Large intestine (tissue), 12 donors: ENCODE measurements at places on chromosomes 4 and X. TPM values are rescaled to one million over a fixed set of nuclear protein-coding genes. Genes with fewer than 3 reads are reported as not detected.

- H3K4me3 ChIP-seq: no peak overlapping the region
- no peaks in the 10 kb centered on the region for H3K36me3 ChIP-seq
- no peak overlapping the region for H3K27ac ChIP-seq
- H3K27me3 ChIP-seq: no peaks in the 10 kb centered on the region
- no peaks in the 10 kb centered on the region for H3K4me1 ChIP-seq
These were observed 46.8 kb upstream of the TMPRSS11F start for GRCh38 chr4:68176500-68176899.

GRCh38 chr4:169189372-169189771 lies 81.4 kb downstream of the SH3RF1 start:
- peaks cover 26% of the 10 kb centered on the region for H3K4me1 ChIP-seq
- H3K4me3 ChIP-seq: no peak overlapping the region
- DNase-seq: peak; percentile 28
- no peaks in the 10 kb centered on the region for H3K36me3 ChIP-seq

GRCh38 chrX:132594129-132594528 lies 105.3 kb upstream of the MBNL3 start:
- no peaks in the 10 kb centered on the region for H3K36me3 ChIP-seq
- H3K27me3 ChIP-seq: no peaks in the 10 kb centered on the region
- DNase-seq: peak; percentile 68
- H3K4me1 ChIP-seq: no peaks in the 10 kb centered on the region
- no peak overlapping the region for H3K4me3 ChIP-seq
- no peak overlapping the region for H3K27ac ChIP-seq

DNA sequence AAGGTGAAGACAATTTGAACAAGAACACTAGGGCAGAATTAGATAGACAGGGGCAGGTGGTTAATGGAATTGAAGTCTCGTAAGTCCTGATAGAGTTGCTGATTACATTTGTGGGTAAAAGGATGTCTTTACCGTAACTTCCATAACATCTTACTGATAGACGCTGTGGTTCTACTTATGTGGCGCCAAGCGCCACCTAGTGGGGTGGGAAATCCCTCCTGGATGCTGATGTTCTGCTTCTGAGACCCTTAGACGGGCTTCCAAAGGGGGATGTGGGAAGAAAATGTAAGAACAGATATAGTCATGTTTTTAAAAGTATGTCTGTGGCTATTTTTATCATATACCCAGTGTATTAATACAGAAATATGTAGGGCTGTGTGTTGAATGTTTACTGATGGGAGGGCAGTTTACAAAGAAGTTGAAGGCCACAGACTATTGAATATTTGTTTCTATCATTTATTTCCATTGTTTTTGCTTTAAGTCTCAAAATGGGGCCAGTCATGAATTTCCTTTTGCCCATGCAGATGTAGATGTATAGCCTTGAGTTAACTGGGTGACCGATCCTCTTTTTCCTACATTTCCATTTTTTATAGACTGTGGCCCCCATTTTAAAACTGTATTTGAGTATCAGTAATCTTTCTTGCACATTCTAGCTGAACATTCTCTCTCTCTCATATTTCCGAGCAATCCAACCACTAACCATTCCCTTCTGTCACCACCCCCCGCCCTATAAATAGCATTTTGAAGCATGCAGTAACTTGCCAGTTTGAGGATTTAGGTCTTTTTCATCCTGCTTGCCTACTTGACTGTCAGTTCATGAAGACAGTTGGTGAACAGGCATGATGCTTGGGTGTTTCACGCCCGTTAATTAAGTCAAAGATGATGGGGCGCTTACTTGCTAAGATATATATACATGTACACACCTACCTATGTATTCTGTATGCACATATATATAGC lies 12.1 kb upstream of the TLR8 start:
- no peak overlapping the region for H3K27ac ChIP-seq
- no peaks in the 10 kb centered on the region for H3K4me1 ChIP-seq
- no peaks in the 10 kb centered on the region for H3K36me3 ChIP-seq
- DNase-seq: peak; percentile 9
- no peaks in the 10 kb centered on the region for H3K27me3 ChIP-seq

DNA sequence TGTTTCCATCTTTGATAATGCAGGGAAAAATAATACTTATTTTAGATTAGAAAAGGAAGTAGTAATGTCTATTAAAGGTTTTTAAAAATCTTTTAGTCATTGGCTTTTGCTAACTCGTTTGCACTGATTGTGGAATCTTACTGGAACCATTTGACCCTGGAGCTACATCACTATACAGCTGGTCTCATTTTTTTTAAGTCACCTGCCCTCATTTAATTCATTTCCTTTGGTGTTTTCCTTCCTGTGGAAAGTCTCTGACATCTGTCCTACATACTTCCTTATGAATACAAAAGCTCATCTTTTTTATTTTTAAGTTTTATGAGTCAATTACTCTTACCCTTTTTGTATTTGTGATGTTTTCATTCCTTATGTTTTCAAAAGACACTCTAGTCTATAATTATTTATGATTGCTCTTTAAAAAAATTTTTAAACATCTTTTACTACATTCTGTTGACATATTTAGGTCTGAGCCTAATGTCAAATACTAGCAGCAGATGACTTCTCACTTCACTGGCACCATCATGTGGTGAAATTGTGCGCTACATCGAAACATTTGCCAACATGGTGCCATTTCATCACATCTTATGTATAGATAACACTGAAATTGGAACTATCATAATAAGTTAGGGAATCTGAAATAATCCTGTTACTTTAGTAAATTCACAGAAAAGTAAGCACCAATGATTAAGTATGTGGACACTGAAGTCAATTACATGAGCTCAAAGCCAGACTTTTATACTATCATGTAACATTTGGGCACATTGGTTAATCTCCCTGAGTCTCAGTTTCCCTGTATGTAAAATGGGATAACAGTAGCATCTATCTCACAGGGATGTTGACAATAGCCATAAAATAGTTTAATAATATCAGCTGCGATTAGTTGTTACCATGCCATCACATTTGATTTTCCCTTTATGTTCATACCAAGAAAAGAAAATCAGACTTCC lies 9.4 kb upstream of the MMAA start:
- no peak overlapping the region for H3K4me3 ChIP-seq
- H3K27me3 ChIP-seq: no peaks in the 10 kb centered on the region
- H3K27ac ChIP-seq: no peak overlapping the region

- no peak overlapping the region for H3K4me3 ChIP-seq
These were observed 117.8 kb downstream of the EFHC2 start for GRCh38 chrX:44225667-44226066.

DNA sequence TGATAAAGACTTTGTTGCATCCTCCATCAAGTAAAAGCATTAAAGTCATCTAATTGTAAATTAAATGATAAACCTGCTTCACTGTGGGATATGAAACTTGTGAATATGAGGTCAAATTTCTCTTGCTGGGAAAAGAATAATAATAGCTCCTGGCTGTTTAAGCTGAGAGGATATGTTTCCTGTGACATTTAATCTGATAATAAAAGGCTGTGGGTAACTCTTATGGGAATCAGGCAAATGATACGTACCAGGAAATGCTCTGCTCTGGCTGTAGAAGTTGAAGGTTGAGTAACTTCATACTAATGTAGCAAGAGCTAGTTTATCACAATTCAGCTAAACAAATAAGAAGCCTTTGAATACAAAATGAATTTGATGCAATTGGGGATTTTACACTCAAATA lies 574.6 kb downstream of the RAPGEF2 start:
- H3K27ac ChIP-seq: no peak overlapping the region
- no peaks in the 10 kb centered on the region for H3K4me1 ChIP-seq
- no peak overlapping the region for H3K4me3 ChIP-seq
- DNase-seq: no peak
- H3K27me3 ChIP-seq: no peaks in the 10 kb centered on the region

- no peak for DNase-seq
- H3K4me1 ChIP-seq: no peaks in the 10 kb centered on the region
- no peaks in the 10 kb centered on the region for H3K36me3 ChIP-seq
- no peaks in the 10 kb centered on the region for H3K27me3 ChIP-seq
These were observed 83.2 kb downstream of the SHROOM3 start for GRCh38 chr4:76518241-76518640.

DNA sequence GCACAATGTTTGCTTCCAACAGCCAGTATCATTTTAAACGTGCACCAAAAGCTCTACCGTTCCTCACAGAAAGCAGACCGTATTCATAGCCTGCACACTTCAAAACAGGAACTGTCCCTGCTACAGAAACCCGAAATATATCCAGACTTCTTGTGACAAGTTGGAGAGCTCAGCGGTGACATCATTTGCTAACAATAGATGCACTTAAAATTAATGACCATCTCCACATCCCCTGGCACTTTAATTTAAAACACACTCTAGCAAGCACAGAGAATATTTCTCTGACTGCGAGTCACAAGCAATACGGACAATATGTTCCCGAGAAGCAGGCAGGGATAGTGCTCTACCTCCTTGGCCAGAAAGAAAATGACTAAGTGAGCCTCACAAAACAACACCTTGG lies 2.5 kb downstream of the NYX start:
- no peak for DNase-seq
- no peaks in the 10 kb centered on the region for H3K27me3 ChIP-seq
- H3K4me3 ChIP-seq: no peak overlapping the region
- no peaks in the 10 kb centered on the region for H3K36me3 ChIP-seq

DNA sequence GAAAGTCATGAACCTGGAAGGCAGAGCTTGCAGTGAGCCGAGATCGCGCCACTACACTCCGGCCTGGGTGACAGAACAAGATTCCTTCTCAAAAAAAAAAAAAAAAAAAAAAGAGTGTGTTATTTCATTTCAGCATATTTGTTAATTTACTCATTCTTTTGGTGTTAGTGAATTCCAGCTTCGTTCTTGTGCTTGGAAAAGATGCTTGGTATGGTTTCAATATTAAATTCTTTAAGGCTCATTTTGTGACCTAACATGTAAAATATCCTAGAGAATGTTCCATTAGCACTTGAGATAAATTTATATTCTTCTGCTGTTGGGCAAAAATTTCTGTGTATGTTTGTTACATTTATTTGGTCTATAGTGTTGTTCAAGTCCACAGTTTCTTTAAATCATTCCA lies 66.8 kb downstream of the SPIN3 start:
- H3K4me3 ChIP-seq: no peak overlapping the region
- DNase-seq: no peak
- H3K27me3 ChIP-seq: no peaks in the 10 kb centered on the region
- H3K27ac ChIP-seq: no peak overlapping the region
- no peaks in the 10 kb centered on the region for H3K4me1 ChIP-seq

DNA sequence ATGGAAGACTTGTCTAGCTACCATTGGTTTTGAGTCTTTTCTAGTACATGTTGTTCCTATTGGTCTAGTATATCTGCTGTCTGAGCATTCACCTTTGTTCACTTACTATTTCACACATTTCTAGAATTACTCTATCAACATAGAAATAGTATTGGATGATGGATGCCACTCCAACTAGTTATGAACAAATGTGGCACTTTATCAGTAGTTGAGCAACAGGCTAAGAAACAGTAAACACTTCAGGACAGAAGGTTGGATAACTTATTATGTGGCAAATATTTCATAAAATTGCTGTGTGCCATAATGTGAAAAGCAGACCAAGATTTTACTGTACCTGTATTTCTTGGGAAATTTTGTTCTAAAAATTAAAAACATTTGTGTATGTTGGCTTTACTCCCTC lies 42.4 kb upstream of the GLRA3 start:
- H3K4me1 ChIP-seq: peaks cover 7% of the 10 kb centered on the region
- DNase-seq: no peak
- no peaks in the 10 kb centered on the region for H3K36me3 ChIP-seq
- H3K4me3 ChIP-seq: no peak overlapping the region
- H3K27me3 ChIP-seq: no peaks in the 10 kb centered on the region
- peak overlapping the region; percentile 61 for H3K27ac ChIP-seq

- H3K4me1 ChIP-seq: peaks cover 26% of the 10 kb centered on the region
- H3K27ac ChIP-seq: peak overlapping the region; percentile 66
- H3K27me3 ChIP-seq: no peaks in the 10 kb centered on the region
These were observed 2.7 kb downstream of the TFE3 start for GRCh38 chrX:49040376-49040955.

GRCh38 chrX:40385682-40386081 lies 195.1 kb upstream of the ATP6AP2 start:
- DNase-seq: no peak
- H3K36me3 ChIP-seq: no peaks in the 10 kb centered on the region
- H3K27ac ChIP-seq: no peak overlapping the region
- H3K4me3 ChIP-seq: no peak overlapping the region

DNA sequence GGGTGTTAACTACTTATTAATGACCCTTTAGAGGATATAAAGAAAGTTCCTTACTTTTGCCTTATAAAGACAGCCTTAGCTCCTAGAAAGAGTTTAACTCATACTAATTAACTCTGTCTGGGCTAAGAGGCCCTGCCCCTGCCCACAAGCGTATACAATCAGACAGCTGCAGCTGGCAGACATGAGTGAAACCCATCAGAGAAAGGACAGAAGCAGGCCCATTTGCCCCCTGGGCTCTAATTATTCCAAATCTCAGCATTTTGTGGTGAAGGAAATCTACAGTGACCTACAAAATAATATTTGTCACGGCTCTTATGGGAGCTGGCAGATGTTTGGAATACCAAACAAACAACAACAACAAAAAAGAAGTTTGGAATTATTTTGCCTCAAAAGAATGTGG lies 71.8 kb downstream of the CHRDL1 start:
- H3K36me3 ChIP-seq: no peaks in the 10 kb centered on the region
- DNase-seq: no peak
- no peaks in the 10 kb centered on the region for H3K4me1 ChIP-seq
- H3K4me3 ChIP-seq: no peak overlapping the region
- H3K27me3 ChIP-seq: no peaks in the 10 kb centered on the region

GRCh38 chr4:15744016-15744545 lies 34.0 kb upstream of the CD38 start:
- no peak overlapping the region for H3K4me3 ChIP-seq
- no peaks in the 10 kb centered on the region for H3K27me3 ChIP-seq
- DNase-seq: no peak
- H3K4me1 ChIP-seq: no peaks in the 10 kb centered on the region
- H3K36me3 ChIP-seq: no peaks in the 10 kb centered on the region

GRCh38 chr4:172104539-172104938 lies 291.3 kb downstream of the GALNTL6 start:
- H3K4me1 ChIP-seq: no peaks in the 10 kb centered on the region
- H3K4me3 ChIP-seq: no peak overlapping the region
- no peak overlapping the region for H3K27ac ChIP-seq
- H3K27me3 ChIP-seq: no peaks in the 10 kb centered on the region

GRCh38 chrX:41300758-41301437 lies 33.1 kb upstream of the DDX3X start:
- H3K36me3 ChIP-seq: no peaks in the 10 kb centered on the region
- no peak overlapping the region for H3K27ac ChIP-seq
- no peaks in the 10 kb centered on the region for H3K4me1 ChIP-seq
- H3K4me3 ChIP-seq: no peak overlapping the region

GRCh38 chr4:144634978-144635747 lies 10.8 kb upstream of the HHIP start:
- no peak overlapping the region for H3K4me3 ChIP-seq
- no peaks in the 10 kb centered on the region for H3K27me3 ChIP-seq
- no peaks in the 10 kb centered on the region for H3K4me1 ChIP-seq
- no peaks in the 10 kb centered on the region for H3K36me3 ChIP-seq
- H3K27ac ChIP-seq: no peak overlapping the region
- DNase-seq: no peak

Gene SPATA4
- 0.09 TPM for polyA plus RNA-seq

Gene TLR10
- 2.2 TPM for polyA plus RNA-seq
